Endothelial cell (in vitro differentiated cells): ENCODE measurements at places on chromosomes 2 and 18.

DNA sequence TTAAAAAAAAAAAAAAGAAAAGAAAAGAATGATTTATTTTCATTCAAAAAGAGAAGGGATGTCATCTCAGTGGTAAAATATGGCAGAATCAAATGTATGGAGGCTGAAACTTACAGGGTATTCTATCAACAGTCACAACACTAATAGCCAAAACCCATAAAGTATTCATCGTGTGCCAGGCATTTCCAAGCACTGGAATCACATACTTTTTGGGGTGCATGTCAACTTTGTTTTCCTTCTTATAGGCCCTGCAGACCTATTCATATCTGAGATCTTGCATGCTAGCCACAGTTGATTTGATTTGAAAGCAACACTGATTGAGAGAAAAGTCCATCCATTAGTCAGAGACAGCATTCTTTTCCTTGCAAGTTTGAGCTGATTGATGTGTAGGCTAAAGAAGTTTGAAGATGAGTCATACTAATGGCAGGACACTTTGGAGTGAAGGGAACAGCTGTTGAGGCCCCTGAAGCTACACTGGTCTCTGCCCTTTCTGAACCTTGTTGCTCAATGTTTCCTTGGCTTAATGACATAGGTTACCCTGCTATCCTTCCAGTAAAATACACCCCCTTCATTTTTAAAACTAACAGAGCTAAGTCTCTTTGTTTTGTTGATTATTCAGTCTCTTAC lies 22.0 kb downstream of the KATNAL2 start:
- no peak for DNase-seq

DNA sequence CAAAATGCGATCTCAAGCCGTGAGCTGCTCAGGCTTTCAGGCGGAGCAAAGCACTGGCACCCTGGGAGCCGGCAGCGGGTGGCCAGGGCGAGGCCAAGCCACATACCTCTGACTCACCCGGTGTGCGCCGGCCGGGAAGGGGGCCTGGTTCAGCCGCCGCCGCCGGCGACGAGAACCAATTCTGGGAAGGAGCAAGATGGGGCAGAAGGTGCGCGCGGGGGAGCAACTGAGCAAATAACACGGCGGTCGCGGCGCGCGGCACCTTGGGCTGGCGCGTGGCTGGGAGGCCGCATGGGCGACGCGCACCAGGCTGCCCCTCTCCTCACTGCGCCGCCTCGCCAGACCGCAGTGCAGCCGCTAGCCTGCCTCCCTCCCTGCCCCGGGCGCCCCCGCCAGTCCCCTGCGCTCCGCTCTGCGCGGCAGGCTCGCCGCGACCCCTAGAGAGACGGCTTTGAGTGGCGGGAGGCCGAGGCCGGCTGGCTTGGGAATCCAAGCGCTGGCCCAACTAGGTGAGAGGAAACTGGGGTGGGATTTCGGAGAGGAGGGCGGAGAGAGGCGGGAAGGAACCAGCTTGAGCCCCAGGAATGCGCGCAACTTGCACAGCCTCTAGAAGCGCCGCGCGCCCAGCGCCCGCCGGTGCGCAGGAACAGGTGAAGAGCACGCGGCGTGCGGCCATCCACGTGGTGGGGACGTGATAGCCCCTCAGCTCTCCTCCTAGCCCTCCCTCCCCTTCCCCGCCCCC lies 3.2 kb downstream of the NRP2 start:
- peak; percentile 44 for DNase-seq

DNA sequence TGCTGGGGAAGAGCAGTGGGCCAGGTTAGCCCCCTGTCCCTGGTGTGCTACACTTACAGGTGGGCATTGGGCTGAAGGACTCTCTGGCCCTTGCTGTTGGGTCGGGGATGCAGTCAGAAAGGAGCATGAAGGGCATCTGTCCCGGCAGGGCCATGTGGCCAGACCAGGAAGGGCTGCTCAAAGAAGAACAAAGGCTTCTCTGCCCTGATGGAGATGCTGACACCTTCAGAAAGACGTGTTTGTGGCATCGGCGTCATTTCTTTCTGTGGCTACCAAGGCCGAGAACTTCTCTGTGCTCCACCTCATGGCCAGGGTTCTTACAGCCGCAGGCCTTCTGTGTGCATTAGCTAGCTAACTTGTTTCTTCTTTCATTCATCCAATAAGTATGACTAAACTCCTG lies 239.1 kb downstream of the FAM210A start:
- DNase-seq: no peak

DNA sequence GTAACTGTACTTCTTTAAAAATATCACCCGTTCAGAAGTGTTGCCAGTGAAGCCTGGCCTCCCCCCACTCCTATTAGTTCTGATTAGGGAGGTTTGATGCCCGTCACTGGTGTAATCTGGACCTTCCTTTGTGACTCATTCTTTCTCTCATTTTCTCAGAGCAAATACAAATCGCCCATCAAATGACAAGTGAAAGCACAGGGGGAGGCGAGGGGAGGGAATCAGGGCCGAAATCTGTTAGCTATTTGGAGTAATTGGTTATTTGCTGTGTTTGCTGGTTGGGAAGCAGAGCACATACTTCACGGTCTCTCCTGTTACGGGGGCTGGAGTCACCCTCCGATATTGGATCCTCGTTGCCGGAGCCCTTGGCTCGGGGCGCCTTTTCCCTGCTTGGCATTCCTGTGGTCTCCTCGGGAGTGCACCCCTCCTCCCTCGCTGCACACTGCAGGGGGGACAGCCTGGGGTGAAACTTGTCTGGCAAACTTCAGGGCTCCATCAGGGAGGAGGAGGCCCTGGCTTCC lies 178.1 kb downstream of the DYSF start:
- DNase-seq: no peak

GRCh38 chr2:191302459-191303139 lies 57.4 kb downstream of the MYO1B start:
- DNase-seq: no peak

DNA sequence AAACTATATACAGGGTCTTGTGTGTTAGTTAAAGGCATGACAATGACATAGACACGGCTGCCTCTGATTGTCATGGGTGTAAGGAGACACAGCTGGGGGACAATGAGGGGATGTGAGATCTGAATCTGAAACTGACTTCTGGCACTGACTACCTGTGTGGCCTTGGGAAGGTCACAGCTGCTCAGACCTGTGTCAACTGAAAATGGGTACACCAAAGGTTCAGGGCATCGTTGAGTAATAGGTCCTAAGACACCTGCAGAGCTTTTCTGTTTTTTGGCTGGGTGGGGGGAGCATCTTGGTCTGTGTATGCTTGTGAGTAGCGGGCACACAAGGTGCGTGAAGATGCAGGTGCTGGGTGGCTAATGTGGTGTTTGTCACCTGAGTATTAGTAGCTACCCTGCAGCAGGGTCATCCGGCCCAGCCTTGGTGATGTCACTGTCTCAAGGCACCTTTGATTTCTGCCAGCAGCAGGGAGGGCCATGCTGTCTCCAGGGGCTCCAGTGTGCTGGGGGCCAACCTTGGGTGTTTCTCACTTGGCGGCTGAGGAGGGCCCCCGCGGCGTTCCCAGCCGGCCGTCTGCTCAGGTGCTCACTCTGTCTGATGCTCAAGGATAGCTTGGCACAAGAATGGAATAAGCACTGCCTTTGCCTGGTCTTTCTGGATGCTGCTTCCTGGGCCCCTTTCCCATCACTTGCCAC lies 53.1 kb upstream of the HS6ST1 start:
- no peak for DNase-seq

DNA sequence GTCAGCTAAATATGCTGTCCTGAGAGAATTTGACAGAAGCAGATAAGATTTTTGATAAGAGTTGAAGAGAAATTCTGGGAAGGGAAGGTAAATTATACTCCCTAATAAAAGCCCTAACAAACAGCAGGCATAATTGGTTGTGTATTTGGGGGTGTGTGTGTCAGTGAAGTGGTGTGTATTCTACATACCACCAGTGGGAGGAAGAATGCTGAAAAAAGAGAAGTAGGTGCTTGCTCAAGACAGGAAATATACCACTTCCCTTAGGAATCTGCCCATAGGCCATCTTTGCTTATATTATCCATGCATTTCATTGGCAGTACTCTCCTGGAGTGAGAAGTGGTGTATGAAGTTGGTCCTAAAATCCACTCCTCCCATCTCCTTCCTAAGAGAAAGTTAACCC lies 76.2 kb downstream of the FMNL2 start:
- DNase-seq: no peak

GRCh38 chr2:43082111-43082894 lies 144.1 kb downstream of the ZFP36L2 start:
- no peak for DNase-seq

- DNase-seq: no peak
These were observed 288.1 kb downstream of the EPHA4 start for GRCh38 chr2:221283896-221284545.

DNA sequence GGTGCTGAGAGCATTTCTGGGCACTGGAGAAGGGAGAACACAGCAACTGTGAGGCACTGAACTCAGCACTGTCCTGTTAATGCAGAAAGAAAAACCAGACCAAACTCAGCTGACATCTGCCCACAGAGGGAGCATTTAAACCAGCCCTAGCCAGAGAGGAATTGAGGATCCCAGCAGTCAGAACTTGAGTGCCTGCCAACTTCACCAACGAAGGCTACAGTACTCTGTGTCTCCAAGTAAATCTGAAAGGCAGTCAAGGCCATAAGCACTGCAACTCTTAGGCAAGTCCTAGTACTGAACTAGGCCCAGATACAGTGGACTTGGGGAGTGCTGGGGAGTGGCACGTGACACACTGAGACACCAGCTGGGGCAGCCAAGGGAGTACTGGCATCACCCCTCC lies 176.2 kb upstream of the ZC3H15 start:
- no peak for DNase-seq

DNA sequence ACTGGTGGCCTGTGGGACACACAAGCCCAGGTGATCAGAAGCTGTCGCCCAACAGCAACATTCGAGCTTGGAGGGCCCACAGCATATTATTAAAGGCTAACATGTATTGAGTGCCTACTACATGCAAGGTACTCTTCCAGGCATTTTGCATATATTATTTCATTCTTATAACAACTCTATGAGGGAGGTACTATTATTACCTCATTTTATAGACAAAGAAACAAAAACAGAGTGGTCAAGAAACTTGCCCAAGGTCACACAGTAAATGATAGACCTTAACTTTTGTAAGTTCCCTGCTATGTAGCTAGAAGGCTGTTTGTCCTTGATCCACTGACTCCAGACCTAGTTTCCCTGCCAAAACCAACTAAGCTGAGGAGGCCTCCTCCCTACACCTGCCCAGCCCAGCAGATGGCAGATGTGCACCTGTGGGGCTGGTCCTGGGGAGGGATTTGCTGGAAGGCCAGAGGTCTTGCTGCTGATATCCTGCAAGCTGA lies 35.7 kb downstream of the KANSL3 start:
- DNase-seq: no peak

GRCh38 chr2:110688594-110689091 lies 10.8 kb upstream of the BUB1 start:
- DNase-seq: no peak

GRCh38 chr2:233023761-233024410 lies 8.6 kb upstream of the NEU2 start:
- DNase-seq: no peak

DNA sequence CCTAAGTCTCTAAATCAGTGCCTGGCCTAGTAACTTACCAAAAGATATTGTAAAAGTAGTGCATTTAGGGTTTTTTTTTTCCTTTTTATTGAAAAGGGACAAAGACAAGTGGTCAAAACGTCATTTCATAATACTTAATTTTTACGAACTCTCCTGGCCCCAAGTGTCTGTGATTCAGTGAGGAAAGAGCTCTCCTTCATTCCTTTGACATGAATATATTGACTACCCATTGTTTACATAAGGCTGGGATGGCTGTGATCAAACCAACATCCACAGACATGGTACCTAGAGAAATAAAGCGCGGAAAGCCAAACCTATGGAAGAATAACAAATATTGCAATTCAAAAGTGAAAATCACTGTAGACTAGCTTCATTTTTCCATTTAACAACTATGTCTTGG lies 198.4 kb downstream of the BABAM2 start:
- DNase-seq: no peak

- no peak for DNase-seq
These were observed 6.3 kb downstream of the GULP1 start for GRCh38 chr2:188297978-188298377.

GRCh38 chr2:55391155-55391554 lies 28.5 kb downstream of the CCDC88A start:
- no peak for DNase-seq

- no peak for DNase-seq
These were observed 206.7 kb downstream of the EIPR1 start for GRCh38 chr2:3170792-3171455.

- DNase-seq: no peak
These were observed 32.1 kb upstream of the SLC66A3 start for GRCh38 chr2:11123001-11123809.

DNA sequence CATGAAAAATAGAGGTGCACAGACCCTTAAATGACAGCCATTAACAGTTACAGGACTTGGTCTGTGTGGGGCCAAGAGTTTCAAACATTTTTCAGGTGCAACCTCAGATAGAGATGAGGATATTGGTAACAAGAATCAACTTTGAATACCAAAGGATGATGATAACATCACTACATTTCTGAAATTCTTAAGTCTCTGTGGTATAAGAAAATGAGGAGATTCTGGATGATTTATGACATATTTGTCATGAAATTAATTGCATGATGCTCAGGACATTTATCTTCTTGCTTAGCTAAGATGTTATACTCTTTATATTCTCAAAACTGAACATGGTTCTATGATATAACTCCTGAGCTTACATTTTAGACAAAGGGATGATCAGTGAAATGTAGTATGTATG lies 471.8 kb upstream of the CWC22 start:
- no peak for DNase-seq

- no peak for DNase-seq
These were observed 127.5 kb downstream of the COL4A4 start for GRCh38 chr2:227036527-227036926.

DNA sequence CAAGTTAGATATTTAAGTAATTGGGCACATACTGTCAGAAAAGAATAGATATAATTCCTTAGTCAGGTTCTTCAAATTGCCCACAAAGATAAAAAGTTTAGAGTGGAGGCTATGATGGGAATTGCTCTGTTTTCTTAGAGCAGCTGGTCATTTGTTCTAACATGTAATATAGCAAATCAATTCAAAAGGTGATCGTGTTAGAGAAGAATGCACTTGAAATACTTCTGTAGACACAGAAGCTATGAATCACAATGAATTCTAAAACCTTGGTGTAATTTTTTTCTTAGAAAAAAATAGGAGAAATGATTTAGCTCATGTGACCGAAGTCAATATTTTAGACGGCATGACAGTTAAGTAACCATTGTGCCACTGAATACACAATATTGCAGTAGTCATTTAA lies 918.1 kb upstream of the LRATD1 start:
- DNase-seq: no peak

- no peak for DNase-seq
These were observed 408.8 kb upstream of the UBE2E3 start for GRCh38 chr2:180571559-180571958.

- DNase-seq: no peak
These were observed 74.6 kb upstream of the UNC80 start for GRCh38 chr2:209696836-209697711.
